ENCODE measurements at places on chromosomes 11 and 22. TPM values are rescaled to one million over a fixed set of nuclear protein-coding genes. Genes with fewer than 3 reads are reported as not detected.

FAM76B gene
- polyA plus RNA-seq = 14.7 TPM

KLHL35 gene
- polyA plus RNA-seq = 0.37 TPM

MAP6 gene
- polyA plus RNA-seq = not detected

LRRC56 gene
- polyA plus RNA-seq = 0.81 TPM

LINC01488 gene
- polyA plus RNA-seq = not detected

FGF19 gene
- not detected for polyA plus RNA-seq

OR4D6 gene
- polyA plus RNA-seq = not detected

ARHGAP20 gene
- not detected for polyA plus RNA-seq

PKP3 gene
- polyA plus RNA-seq = 1.1 TPM

MMP27 gene
- not detected for polyA plus RNA-seq

ALDH3B2 gene
- not detected for polyA plus RNA-seq

BRMS1 gene
- 76.4 TPM for polyA plus RNA-seq

NRGN gene
- not detected for polyA plus RNA-seq

TRIM6 gene
- not detected for polyA plus RNA-seq

FOLH1 gene
- not detected for polyA plus RNA-seq

GRIA4 gene
- not detected for polyA plus RNA-seq

TRIM64 gene
- not detected for polyA plus RNA-seq

CSRP3 gene
- polyA plus RNA-seq = not detected

LUZP2 gene
- polyA plus RNA-seq = not detected

LRRN4CL gene
- polyA plus RNA-seq = not detected

CHRM1 gene
- not detected for polyA plus RNA-seq

PRR33 gene
- polyA plus RNA-seq = 0.17 TPM

HOATZ gene
- not detected for polyA plus RNA-seq

C11orf16 gene
- not detected for polyA plus RNA-seq

MYRF gene
- polyA plus RNA-seq = 0.63 TPM

NXPE4 gene
- polyA plus RNA-seq = not detected

JAML gene
- 210 TPM for polyA plus RNA-seq

PTDSS2 gene
- polyA plus RNA-seq = 11.5 TPM

TMEM184B gene
- 23.4 TPM for polyA plus RNA-seq

CD248 gene
- polyA plus RNA-seq = 18.9 TPM

OR5AR1 gene
- polyA plus RNA-seq = not detected

PGA5 gene
- polyA plus RNA-seq = not detected

Measured in CD8-positive, alpha-beta memory T cell (primary cell).